ENCODE measurements at places on chromosomes 7 and 10.

- no peak for DNase-seq
Measured at GRCh38 chr10:4034907-4035598, 250.0 kb upstream of the KLF6 start.

DNA sequence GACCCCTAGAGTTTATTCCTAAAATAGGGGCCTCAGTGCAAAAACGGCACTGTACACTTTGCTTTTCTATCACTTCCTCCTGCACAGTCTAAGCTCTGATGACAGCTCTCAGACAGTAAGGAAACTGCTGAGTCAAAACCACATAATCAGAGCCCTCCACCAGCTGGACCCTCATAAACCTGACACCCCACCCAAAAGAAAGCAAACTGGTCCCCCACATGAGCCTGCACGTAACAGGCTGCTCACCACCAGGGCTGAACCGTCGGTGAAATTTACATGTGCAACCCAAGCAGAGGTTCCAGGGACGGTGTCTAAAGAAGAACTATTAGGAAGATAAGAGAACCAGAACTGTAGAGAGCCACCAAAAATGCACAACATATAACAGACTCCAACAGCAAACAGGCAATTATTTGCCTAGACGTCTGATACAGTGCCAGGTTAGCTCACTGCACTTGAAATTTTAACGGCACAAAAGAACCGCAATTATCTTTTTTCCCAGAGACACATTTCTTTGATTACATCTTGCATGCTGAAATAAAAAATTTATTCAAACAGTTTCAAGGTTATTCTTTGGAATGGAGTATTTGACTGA, 19.6 kb downstream of the SGMS1 start:
- DNase-seq = no peak

GRCh38 chr7:94655848-94656657, at the start of gene SGCE:
Gene SGCE (minus strand): TSS chr7:94656133. CDS start chr7:94656098, 35 bp downstream.
- peak; percentile 78 for DNase-seq

DNA sequence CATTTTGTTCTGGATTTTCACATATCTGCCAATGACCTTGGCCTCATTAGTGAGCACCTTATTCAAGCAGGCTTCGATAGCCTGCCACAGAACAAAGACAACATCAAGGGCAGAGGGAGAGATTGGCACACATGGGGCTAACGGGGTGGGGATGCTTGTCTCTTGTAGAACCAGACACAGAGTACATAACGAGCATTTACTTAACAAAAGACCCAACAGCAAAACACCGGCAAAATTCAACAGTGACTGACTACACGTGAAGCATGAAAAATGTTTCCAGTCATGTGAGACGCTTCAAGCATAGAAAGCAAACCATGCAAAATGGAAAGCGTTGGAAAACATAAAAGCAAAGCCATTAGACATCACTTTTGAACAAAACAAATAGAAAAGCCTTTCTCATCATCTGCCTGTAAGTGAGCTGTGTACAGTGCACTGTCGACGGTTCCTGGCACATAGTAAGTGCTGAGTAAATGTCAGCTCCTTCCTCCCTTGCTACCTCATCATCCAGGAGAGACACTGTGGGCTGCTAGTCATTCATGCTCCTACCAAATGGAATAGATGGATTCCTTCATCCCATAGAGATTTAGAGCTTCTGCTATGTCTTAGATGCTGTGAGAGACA, 134.4 kb upstream of the AGK start:
- no peak for DNase-seq

- DNase-seq = no peak
Measured at GRCh38 chr7:56175771-56176170, 59.6 kb upstream of the NUPR2 start.

- DNase-seq = no peak
Measured at GRCh38 chr7:149681274-149681673, 92.1 kb downstream of the ZNF467 start.

GRCh38 chr10:126417220-126417825, 29.0 kb upstream of the ADAM12 start:
- no peak for DNase-seq

DNA sequence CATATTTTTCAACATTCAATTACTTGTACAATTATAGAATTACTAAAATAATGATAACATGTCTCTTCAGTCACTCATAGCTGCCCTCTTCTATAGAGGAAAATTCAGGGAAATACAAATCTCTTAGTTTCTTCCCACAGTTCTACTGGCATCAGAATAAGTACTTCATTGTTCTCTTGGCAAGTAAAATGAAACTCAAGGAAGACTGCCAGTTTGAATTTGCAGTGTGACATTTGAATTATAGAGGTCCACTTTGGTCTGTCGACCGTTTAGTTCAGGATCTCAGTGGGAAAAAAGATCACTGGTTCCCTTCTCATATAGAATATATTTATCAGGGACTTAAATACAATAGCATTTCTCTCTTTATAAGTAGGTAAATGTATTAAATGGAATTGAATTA, 114.5 kb downstream of the PON1 start:
- DNase-seq = no peak

DNA sequence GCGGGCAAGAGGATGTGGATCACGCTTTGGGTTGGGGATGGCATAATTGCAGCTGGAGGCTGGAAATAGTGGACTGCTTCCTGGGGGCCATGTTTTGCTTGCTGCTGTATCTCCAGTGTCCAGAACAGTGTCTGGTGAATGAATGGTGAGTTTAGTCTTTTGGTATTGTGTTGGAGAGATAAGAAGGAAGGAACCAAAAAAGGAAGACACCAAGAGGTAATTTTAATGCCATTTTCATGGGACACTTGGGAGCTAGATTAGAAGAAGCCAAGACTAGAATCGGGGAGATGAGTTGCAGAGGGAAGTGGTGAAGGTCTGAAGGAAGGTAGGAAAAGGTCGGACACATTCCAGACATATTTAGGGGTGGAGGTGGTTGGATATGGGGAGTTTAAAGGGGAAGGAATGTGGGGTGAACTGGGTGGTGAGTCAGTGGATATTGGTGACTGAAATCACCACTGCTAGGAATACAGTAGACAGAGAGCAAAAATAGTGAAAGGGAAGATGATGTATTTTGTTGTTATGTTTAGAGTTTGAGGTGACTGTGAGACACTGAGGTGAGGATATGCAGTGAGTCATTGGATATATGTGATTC, 76.7 kb downstream of the CCNY start:
- DNase-seq = no peak

- DNase-seq = no peak
Measured at GRCh38 chr7:94057955-94058354, 53.8 kb upstream of the BET1 start.

- no peak for DNase-seq
Measured at GRCh38 chr10:44343843-44344242, 41.1 kb downstream of the CXCL12 start.

DNA sequence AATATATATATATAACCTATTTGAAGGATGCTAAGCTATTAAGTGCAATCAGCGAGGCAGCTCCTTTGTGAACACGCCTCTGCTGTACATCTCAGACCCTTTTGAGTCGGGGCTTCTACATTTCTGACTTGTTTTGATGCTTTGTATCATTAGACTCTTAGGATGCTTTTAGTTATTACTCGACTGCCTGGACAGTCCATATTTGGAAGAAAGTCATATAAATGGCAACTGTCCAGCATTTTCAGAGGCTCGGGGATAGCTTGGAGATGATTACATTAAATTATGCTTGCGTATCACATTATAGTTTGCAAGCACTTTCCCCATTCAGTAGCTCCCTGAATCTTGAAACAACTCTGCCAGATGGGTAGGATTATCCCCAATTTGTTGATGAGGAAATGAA, 257.9 kb downstream of the PTEN start:
- DNase-seq = no peak

GRCh38 chr7:98930921-98931320, 52.6 kb downstream of the TRRAP start:
- no peak for DNase-seq

DNA sequence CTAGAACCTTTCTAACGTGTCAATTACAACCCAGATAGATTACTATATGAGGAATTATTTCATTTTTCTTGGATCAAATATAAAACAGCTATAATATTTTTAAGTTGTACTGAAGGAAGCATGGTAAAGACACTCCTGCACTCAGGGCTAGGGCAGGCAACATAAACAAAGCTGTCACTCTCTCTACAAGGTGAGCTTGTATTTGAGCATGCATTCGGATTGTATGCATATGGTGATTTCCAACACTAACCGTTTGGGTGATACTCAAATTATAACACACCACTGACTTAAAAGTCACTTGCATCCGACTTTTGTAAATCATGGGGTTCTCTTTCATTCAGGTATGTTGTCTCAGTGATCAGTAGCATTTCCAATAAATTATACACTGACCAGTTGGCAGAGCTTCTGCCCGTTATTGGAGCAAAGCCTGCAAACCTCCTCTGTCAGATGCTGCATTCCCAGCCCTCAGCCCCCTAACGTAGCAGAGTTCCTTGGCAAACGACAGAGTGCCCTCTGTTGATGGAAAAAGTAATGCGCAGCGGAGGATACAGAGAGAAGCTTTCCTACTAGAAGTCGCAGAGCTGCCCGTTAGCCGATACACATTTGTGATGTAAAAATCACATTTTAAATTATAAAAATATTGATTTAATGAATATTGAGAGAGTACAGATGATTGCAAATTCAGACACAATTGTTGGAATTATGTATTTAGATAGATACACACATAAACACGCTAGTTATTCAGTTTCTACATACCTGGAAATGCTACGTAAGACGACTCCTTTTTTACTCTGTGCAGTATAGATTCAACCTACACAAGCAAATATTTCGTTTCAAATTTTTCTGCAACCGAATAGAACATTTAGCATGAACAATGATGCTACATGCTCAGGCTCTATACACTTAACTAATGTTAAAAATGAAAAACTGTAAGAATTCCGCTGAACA, 173.9 kb upstream of the SP4 start:
- DNase-seq = no peak

DNA sequence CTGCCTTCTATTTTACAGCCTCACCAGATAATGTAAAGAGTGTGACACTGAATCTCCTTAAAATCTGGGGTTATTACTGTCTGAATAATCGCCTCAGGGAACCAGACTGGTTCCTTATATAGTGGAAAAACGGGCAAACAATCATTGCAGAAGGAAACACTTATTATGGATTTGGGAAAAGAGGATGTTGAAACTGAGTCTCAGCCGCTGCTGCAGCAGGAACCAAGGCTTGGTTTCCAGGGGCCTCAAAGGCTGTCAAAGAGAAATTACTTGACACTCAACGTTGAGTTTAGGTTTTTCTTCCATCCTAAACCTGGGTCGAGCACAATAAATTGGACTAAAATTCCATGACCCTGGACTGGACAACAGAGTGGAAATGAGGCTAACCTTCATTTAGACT, 103.8 kb upstream of the AHR start:
- no peak for DNase-seq

DNA sequence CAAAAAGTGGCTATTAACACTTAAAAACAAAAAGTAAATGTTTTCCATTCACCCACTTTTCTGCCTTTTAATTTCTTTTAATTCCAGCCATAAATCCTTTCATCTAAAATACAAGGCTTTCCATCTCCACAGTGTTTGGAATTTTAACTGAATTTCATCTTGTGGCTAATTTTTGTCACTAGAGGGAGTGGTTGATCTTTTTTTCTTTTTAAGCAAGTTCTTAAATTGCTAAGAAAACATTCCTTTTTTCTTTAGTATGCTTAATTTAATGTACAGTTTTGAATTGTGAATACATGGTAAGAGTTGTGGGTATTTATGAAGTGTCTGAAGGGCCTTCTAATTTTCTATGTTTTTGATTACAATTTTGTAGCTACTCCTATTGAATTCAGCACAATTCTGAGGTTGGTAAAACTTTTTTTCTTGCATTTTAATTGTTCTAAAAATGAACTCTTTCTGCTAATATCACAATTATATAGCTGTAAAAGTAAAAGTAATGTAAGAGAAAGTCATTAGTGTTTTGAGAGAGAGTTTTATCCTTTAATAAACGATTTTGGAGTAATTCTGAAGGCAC, 54.9 kb upstream of the ANK3 start:
- no peak for DNase-seq

DNA sequence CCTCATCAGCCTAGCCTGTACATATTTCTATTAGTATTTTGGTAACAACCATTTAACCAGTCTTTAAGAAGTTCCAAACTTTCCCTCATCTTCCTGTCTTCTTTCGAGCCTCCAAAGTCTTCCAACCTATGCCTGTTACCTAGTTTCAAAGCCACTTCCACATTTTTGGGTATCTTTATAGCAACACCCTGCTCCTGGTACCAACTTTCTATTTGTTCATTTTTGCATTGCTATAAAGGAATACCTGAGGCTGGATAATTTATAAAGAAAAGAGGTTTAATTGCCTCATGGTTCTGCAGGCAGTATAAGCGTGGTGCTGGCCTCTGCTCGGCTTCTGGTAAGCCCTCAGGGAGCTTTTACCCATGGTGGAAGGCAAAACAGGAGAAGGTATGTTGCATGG, 578.8 kb upstream of the AUTS2 start:
- no peak for DNase-seq

DNA sequence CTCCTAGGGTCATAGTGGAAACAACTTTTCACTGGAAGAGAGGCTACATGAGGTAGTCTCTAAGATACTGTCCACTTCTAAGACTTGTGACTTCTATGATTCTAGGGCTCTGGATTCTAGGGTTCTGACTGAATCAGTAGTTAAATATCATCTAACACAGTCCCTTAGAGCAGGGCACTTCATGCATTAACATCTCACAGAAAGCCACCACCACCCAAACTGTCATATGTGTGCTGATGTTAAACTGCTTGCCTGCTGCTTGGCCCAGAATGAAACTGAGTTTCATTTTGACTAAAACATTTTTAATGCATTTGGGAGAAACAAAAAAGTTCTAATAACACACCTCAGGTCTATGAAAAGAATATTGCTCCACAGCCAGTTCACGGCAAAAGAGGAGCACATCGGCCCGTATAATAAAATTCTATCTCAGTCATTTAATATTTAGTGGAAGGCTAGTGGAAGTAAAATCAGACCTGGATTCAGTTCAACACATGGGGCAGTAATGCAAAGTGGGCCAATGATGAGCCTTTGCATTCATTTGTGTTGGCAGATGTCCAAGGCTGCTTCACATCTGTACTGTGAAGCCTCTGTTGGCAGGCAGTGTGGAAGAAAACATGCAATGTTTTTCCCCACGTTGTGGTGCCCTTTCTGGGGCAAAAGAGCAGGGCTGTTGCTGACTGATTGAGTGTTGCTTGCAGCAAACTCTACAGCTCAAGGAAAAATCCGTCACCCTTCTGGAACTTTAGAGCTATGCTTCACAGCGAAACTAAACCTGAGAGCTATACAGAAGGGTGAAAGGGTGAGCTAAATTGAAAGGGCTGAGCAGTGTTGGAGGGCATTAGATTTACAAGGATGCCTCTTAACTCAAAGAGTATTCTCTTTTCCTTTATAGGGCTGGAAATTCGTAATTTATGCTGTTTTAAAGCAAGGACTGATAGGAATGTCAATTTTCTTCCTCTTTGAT, 33.5 kb upstream of the AUTS2 start:
- no peak for DNase-seq

All from left ventricle myocardium superior (tissue), 1 donor.